Esophagus squamous epithelium (tissue), 5 donors: ENCODE measurements at places on chromosomes 2 and 18. TPM values are rescaled to one million over a fixed set of nuclear protein-coding genes. Genes with fewer than 3 reads are reported as not detected.

The FIGN gene
- 1.9 TPM for total RNA-seq

DNA sequence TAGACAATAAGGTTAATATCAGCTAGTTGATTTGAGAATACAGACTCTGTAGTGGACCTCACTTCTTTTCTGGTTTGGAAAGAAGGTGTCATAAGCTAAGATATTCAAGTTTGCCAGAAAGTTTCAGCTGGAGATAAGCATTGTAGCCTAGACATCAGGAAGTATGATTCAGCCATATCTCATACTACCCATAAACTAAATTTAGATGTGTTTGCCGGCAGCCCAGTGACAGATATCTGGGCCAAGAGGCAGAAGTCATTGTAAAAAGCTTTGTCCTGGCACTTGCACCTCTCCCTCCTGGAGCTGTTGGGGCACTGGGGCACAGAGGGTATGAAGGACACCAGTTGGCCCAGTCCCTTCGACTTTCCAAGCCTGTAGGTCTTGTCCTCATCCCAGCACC lies 128.0 kb downstream of the EPHA4 start:
- no peak for DNase-seq

The ACKR3 gene
- 25.8 TPM for total RNA-seq

- no peak for DNase-seq
Measured at GRCh38 chr2:235171550-235172031, 219.8 kb downstream of the SH3BP4 start.

- no peak for DNase-seq
Measured at GRCh38 chr18:46097431-46097800, 680 bp downstream of the ATP5F1A start.

The UGT1A3 gene
- total RNA-seq, result 3.7 TPM

DNA sequence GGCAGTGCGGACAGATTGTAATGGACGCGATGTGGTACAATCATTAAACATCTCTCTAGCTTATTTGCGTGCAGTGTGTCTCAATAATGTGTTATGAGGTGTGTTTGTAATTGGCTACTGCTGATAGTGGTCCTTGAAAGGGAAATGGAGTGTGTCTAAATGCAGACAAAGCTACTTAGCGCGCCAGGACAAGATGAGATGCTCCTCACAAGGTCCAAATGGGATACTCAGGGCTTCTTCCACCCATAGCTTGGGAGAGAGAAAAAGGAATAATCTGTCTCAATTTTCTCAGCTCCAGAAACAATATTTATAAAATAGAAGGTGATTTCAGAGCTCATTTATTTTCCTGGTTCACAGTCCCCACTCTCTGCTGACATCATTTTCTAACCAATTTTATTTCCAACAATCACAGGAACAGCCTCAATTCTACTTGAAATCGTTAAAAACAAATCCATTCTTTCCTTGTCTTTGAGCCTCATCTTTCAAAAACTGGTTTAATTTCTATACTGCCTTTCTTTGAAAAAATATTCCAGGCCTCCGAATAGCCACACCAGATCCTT lies 28.5 kb downstream of the GALNT14 start:
- DNase-seq, result no peak

The SERPINB7 gene
- not detected for total RNA-seq

DNA sequence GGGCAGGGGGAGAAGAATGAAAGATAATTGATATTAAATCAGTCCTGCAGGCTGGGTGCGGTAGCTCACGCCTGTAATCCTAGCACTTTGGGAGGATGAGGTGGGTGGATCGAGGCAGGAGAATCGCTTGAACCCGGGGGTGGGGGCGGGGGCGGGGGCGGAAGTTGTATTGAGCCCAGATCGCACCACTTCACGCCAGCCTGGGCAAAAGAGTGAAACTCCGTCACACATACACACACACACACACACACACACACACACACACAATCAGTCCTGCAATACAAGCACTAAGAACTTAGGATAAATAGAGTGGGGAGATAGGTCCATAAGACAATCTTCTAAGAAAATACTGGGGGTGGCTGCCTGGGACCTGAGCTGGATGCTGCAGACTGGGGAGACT lies 15.1 kb upstream of the PKDCC start:
- no peak for DNase-seq

The CDK15 gene
- 0.23 TPM for total RNA-seq

DNA sequence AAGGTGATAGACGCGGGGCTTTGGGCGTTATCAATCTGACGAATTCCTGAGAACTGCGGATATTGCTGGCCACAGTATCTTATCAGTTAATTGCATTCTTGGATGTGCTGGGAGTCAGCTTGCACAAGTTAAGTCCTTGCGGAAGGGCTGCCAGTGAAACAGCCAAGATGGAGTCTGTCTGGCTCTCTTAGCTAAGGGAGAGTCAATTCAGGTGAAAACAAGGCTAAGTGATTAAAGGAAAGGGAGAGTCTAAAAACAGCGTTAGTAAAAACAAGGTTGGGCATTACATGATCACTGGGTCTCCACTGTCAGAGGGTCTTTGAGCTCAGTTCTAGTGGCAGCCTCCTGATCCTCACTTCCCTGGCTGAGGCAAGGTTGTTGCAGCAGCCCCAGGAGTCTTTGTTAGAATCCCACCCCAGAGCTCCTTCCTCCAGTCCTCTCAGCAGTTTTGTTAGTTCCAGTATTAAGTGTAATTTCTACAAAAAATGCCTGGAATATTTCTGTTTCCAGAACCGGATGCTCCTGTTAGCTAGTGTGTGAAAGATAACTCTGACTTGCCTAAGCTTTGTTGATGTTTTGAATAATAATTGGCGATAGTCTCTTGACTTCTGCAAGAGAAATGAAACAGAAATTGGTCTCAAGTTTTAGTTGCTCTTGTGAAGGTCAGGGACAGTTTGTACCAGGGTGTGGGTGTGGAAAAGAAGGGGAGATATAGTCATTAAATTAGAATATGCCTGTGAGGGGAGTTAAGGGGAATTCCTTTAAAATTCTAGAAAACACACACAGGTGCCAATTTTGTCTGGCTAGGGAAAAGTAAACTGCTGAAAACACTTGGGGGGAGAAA lies 10.6 kb downstream of the CFLAR start:
- no peak for DNase-seq

DNA sequence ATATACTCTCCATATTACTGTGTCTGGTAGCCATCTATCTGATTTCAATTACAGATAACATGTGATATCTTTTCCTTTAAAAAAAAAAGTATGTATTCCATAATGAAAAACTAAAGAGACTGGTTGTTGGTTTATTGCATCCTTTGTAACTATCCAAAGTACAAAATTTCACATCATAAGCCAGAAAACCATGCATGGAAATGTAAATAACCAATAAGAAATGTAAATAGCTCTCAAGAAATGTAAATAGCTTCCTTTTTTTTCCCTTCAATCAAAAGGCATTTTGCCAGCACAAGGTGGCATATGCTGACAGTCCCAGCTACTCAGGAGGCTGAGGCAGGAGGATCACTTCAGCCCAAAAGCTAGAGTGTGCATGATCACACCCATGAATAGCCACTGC lies 59.3 kb downstream of the ATL2 start:
- DNase-seq, result no peak
